HAP-1 (cell line): ENCODE measurements at places on chromosomes 13 and 19.

DNA sequence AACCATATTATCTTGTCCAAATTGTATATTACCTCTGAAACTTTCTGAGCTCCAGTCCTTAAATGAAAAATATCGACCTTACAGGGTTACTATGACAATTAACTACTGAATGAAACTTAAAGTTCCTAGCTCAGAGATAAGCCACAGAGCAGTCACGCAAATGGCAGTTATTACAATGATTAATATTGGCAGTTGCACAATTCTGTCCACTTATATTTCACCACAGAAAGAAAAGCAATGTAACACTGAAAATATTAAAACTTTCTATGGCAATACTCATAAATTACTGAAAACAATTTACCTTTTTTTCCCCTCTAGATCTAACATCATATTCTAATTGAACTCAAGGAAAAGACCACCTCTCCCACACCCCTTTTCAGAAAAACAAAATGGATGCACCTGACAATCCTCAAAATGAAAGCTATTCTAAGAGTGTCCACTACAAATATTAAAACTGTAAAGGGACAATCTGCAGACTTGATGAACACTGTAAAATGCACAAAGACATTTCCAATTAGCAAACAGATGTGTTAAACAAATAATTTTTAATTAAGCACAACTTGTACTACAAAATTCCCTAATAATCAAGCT, 14.6 kb downstream of the LNX2 start:
- DNase-seq = no peak

DNA sequence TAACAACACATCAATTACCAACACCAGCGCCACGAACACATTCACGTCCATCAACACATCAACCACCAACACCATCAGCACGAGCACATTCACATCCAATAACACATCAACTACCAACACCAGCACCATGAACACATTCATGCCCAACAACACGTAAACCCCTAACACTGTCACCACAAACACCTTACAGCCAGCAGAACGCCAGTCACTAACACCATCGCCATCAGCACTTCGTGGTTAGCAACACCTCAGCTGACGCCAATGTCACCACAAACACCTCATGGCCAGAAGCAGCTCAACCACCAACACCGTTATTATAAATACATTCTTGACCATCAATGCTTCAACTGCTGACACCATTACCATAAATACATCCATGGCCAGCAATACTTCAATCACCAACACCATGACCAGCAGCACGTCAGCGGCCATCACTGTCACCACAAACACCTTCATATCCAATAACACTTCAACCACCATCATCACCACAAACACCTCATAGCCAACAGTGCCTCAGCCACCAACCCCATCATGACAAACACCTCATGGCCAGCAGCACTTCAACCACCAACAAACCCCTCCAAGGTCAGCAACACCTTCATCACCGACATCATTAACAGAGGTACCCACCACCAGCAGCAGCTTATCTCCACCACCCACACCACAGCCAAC, 9.4 kb downstream of the FCER2 start:
- DNase-seq = no peak

DNA sequence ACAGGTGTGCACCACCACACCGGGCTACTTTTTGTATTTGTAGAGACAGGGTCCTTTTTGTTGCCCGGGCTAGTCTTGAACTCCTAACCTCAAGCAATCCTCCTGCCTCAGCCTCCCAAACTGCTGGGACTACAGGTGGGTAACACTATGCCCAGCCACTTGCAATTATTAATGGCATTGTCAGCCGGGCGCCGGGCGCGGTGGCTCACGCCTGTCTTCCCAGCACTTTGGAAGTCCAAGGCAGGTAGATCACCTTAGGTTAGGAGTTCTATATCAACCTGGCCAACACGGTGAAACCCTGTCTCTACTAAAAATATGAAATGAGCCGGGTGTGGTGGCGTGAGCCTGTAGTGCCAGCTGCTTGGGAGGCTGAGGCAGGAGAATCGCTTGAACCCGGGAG, 2.7 kb upstream of the MEX3D start:
- no peak for DNase-seq

DNA sequence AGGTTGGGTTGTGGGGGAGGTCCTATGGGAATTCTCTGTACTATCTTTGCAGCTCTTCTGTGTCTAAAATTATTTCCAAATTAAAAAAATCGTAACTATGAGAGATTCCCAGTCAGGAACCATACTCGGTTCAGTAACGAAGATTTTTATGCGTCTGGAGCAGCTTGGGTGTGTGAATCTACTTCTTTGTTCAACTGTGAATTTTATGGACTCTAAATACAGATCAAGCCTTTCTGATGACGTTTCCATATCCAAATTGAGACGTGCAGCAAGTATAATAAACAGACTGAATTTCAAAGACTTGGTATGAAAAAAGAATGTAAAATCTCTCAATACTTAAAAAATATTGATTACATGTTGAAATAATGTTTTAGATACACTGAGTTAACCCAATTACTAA, 30.9 kb downstream of the MLLT1 start:
- DNase-seq = no peak
